ENCODE measurements at places on chromosomes 7 and 10.

DNA sequence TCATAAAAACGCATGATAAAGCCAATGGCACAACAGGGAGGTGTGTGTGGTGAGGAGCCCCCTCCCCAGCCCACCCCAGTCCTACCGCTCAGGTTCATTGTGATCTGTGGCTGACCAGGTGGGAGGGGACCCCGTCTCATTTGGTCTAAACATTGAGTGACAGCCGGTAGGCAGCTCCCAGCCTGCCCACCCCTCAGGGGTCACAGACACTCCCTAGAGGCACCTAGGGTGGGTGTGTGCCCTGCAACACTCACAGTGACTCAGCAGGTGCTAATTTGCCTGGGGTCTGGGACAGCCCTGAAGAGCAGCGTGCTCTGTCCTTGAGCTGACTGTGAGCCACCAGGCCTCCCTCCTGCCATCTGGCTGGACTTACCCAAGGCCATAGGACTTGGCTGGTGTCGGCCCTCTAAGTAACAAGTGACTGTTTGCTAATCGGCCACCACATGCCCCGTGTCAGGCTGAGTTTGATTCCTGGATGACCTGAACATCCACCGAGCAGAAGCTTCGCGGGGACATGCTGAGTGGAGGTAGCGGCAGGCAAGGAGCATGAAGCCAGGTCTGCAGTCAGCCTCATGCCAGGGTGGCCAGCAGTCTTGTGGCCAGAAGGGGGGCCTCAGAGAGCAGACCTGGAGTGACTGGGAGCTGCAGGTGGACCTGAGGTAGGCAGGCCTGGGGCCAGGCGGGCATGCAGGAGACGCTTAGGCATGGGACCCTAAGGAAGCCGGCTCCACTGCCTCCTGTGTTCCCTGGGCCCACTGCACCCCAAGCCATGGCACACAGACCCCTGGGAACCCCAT lies 282.3 kb upstream of the SHH start:
- DNase-seq = no peak
- H3K27ac ChIP-seq = no peak overlapping the region
- no peaks in the 10 kb centered on the region for H3K4me1 ChIP-seq
- peaks cover 2% of the 10 kb centered on the region for H3K27me3 ChIP-seq
- no peaks in the 10 kb centered on the region for H3K36me3 ChIP-seq

GRCh38 chr7:139720705-139721231 lies 57.0 kb downstream of the HIPK2 start:
- peaks cover 18% of the 10 kb centered on the region for H3K4me1 ChIP-seq
- no peaks in the 10 kb centered on the region for H3K27me3 ChIP-seq
- no peak overlapping the region for H3K4me3 ChIP-seq
- peak; percentile 27 for DNase-seq
- no peak overlapping the region for H3K27ac ChIP-seq
- peaks cover 7% of the 10 kb centered on the region for H3K36me3 ChIP-seq

GRCh38 chr7:20320322-20320721 lies 10.4 kb upstream of the ITGB8 start:
- no peak overlapping the region for H3K27ac ChIP-seq
- H3K4me1 ChIP-seq = peaks cover 5% of the 10 kb centered on the region
- no peak overlapping the region for H3K4me3 ChIP-seq
- H3K27me3 ChIP-seq = peaks cover 3% of the 10 kb centered on the region
- no peaks in the 10 kb centered on the region for H3K36me3 ChIP-seq
- DNase-seq = no peak

DNA sequence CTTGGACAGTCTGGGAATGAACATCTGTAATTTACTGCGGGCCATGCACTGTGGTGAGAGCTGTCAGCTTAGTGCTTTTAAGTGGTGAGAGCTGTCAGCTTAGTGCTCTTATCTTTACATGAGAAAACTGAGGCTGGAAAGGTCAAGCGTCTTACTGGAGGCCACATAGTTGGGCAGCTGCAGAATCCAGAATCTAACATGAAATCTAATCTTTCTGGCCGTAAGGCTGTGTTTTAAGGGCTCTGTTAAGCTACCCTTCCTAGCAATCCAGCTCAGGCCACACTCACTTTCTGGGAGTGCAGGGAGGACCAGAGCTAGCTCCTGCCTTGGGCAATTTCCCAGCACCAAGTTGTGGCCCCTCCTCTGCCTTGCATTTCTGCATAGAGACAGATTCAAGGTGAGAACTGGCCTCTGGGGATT lies 70.2 kb downstream of the SORCS3 start:
- H3K4me1 ChIP-seq = no peaks in the 10 kb centered on the region
- no peaks in the 10 kb centered on the region for H3K36me3 ChIP-seq
- H3K27me3 ChIP-seq = peaks cover 6% of the 10 kb centered on the region
- H3K4me3 ChIP-seq = no peak overlapping the region
- H3K27ac ChIP-seq = no peak overlapping the region

DNA sequence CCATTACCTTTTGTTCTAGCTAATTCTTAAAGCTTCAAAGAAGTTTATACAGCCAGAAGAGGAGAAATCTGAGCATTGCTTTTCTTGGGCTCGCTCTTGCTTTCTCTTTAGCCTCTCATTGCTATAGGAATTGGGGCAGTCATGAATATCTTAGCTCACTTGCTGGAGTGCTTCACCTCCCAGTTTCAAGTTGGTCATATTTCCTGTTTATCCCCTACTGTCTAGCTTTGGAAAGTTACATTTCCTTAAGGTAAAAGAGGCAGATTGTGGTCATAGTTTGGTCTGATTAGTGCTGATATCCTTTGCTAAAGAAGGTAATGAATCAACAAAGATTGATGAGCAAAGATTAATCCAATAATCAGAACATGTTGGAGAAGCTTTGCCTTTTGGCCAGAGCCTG lies 77.7 kb upstream of the GLI3 start:
- H3K36me3 ChIP-seq = no peaks in the 10 kb centered on the region
- no peaks in the 10 kb centered on the region for H3K4me1 ChIP-seq
- H3K4me3 ChIP-seq = no peak overlapping the region
- no peak for DNase-seq
- H3K27ac ChIP-seq = no peak overlapping the region

GRCh38 chr7:142460402-142461117 lies 202.7 kb upstream of the PRSS58 start:
- peaks cover 3% of the 10 kb centered on the region for H3K36me3 ChIP-seq
- H3K27me3 ChIP-seq = peaks cover 6% of the 10 kb centered on the region
- peak overlapping the region; percentile 55 for H3K27ac ChIP-seq
- H3K4me3 ChIP-seq = no peak overlapping the region

- no peak overlapping the region for H3K27ac ChIP-seq
- H3K36me3 ChIP-seq = peaks cover 61% of the 10 kb centered on the region
- H3K4me1 ChIP-seq = peaks cover 14% of the 10 kb centered on the region
- DNase-seq = no peak
Measured at GRCh38 chr10:113880236-113880635, 25.8 kb downstream of the NHLRC2 start.

DNA sequence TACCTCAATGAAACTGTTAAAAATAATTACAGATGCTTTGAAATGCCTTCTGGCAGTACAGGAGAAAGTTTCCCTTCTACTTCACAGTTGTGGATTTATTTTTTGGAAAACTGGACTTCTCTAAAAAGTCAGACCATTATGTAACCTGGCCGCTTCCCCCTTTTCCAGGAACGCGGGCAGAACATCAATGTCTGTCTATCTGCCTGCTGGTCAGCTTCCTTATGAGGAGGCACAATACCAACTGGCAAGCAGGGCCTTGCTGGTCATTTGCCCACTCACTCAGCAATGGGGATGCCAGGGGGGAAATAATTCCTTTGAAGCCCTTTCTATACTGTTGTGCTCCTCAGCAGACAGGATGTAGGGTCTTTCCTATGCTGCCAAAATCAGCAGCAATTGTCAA lies 22.5 kb upstream of the ADRB1 start:
- no peak for DNase-seq
- no peak overlapping the region for H3K4me3 ChIP-seq
- peaks cover 21% of the 10 kb centered on the region for H3K4me1 ChIP-seq
- H3K36me3 ChIP-seq = peaks cover 2% of the 10 kb centered on the region
- no peak overlapping the region for H3K27ac ChIP-seq
- H3K27me3 ChIP-seq = peaks cover 57% of the 10 kb centered on the region

GRCh38 chr10:42827201-42827600 lies 44.6 kb downstream of the BMS1 start:
- DNase-seq = no peak
- peaks cover 2% of the 10 kb centered on the region for H3K4me1 ChIP-seq
- H3K27me3 ChIP-seq = no peaks in the 10 kb centered on the region
- no peak overlapping the region for H3K27ac ChIP-seq
- no peak overlapping the region for H3K4me3 ChIP-seq
